ENCODE measurements at places on chromosomes 3 and 15.

GRCh38 chr15:52392008-52392687 is 96.5 kb upstream of the MYO5C start:
- no peak for DNase-seq

GRCh38 chr3:9820946-9821345 is 10.9 kb downstream of the TTLL3 start:
- no peak for DNase-seq

- DNase-seq, result no peak
These were observed 23.4 kb upstream of the GALNT15 start for GRCh38 chr3:16151109-16151508.

DNA sequence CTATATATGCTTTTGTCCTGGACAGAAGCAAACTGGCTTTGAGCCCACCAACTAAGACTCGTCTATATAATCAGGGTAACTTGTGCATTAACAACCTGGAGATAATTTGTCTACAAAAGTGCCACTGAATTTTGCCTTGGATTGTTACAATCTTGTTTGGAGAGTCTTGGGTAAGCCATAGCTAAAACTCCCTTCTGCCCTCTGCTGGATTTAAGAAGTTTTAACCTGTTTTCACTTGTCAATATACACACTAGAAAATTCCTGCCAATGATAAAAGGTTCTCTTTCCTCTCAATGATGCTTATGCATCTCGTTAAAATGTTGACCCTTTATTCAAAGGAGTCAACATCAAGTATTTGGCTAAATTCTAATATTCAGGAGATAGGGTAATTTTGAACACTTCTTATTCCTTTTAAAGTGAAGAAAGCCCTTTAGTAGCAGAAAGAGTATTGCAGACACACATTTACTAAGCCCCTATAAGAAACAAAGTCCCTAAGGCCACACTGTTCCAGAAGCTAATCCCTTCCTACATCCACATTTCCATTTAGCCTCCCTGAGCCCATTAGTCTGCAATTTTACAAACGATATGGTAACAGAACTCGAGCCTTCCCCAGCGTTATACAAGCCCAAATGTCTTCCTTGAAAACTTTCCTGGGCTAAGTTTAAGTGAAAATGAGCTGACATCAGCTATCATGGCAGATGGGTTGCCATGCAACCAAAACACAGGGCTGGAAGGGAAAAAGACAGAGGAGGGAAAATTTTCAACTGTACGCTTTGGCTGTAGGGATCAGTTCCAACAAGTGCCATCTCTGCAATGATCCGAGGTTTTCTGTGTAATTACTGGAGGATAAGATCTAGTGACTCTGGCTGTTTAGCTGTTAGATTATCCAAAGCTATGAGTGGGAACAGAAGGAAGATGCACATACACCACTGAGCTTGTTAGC is 75.9 kb upstream of the FGF12 start:
- DNase-seq, result no peak

- no peak for DNase-seq
These were observed 340.0 kb upstream of the TMCO5A start for GRCh38 chr15:37594417-37594816.

- DNase-seq, result no peak
These were observed 10.0 kb downstream of the ITPKA start for GRCh38 chr15:41503669-41504010.

GRCh38 chr15:63603516-63603915 is 6.3 kb downstream of the FBXL22 start:
- no peak for DNase-seq

DNA sequence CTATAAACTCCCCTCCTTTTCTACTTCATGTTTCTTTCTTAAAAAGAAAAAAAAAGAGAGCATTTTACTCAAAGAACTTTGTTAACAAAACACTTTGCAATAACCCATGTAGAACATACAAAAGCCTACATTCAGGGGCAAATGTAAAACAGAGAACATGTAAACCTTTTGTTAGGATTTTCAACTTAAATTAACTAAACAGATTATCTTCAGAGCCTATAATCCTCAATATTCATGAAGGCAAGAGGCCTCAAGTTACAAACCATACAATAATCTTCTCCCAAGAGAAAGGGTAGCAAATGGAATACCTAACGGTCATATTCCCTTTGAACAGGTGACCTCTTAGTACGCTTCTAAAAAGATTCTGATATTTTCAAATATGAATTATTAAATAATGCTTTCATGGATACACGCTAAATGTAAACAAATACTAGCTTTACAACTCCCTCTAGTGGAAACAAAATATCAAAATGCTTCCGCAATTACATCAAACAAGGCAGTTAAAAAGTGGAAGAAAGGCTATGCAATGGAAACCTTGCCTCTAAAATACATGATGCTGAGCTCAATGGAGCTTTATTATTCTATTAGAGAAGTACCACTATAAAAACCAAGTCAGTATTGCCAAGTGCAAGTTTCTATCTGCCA is 9.9 kb downstream of the CEP152 start:
- no peak for DNase-seq

- DNase-seq, result no peak
These were observed 9.0 kb downstream of the ZIC4 start for GRCh38 chr3:147397155-147397874.

DNA sequence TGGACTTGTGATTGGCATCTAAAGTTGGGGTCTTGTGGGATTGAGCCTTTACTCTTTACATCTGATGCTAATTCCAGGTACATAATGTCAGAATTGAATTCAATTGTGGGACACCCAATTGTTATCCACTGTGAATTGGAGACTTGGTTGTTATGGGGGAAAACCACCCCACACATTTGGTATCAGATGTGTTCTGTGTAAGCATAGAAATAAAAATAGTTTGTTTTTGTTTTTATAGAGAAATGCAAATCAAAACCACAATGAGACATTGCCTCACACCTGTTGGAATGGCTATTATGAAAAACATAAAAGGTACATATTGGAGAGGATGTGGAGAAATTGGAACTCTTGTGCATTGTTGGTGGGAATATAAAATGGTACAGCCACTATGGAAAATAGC is 58.5 kb downstream of the CPA3 start:
- no peak for DNase-seq

GRCh38 chr15:43702701-43703424 is 9.2 kb downstream of the CKMT1A start:
- no peak for DNase-seq

DNA sequence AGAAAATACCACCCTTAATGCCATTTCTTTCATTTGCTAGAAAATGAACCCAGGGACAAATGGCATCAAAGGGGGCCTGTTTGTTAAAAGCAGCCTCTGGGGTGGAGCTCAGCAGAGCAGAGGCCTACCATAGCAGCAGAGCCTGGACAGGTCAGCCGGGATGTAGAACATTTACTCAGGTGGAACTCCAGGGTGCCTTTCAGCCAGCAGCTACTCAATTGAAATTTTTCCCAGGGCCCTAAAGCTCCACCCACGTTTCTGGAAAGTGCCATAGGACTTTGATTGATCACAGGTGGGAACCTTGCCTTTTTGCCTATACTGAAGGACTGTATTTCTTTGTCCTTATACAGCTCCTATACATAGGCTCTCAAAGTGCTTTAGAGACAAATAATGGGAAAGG is 74.5 kb upstream of the C15orf61 start:
- no peak for DNase-seq

- no peak for DNase-seq
These were observed 60.9 kb downstream of the TGFBR2 start for GRCh38 chr3:30667280-30667651.

GRCh38 chr15:64137226-64137833 is 14.2 kb upstream of the SNX22 start:
- DNase-seq, result no peak

GRCh38 chr3:189238071-189238470 is 66.3 kb downstream of the TPRG1 start:
- DNase-seq, result no peak

GRCh38 chr15:45132844-45133560 is 3.2 kb downstream of the DUOX1 start:
- no peak for DNase-seq

GRCh38 chr3:156732261-156732660 is 57.9 kb downstream of the TIPARP start:
- no peak for DNase-seq

DNA sequence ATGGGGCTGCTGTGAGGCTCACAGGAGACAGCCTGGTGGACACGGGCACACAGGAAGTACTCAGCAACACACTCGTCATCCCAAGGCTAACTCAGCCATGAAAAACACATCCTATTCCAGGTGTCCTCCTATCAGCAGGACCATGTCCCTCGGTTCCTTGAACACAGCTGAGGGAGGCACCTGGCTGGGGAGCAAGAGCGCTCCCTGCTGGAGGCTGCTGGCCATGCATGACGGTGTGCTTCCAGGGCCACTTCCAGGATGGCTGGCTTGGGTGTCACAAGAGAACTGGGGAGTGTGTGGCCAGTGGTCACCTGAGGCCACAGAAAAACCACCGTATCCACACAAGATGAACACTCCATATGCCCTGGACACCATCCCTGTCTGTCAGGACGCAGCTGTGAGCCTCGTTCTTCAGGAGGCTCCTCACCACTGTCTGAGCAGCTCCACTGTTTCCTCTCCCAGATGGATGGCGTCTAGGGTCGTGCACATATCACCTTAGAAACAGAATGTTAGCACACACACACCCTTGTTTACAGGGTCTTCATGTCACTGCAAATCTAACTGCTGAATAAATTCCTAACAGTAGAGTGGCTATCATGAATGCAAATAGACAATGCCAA is 31.0 kb downstream of the POC1A start:
- peak; percentile 84 for DNase-seq

DNA sequence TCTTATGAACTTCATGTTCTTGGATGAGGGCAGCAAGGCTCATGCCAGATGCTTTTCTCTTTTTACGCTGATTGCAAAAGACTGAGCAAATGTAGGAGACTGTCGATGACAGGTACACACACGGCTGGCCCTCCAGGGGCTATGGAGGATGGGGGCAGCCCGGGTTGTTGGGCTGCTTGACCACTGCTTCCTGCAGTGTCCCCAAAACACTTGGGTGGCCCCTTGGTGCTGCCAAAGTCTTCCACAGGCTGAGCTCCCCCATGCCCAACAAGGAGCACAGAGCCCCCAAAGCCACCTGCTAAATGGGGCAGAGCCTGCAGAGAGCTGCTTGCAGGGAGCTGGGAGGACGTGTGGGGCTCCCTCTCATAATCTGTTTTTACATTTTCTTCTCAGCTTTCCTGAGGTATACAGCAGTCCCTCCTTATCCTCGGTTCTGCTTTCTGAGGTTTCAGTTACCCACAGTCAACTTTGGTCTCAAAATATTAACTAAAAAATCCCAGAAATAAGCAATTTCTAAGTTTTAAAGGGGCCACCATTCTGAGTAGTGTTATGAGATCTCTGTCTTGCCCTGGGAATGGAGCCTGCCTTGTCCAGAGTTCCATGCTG is 7.3 kb downstream of the PRR23E start:
- DNase-seq, result no peak

DNA sequence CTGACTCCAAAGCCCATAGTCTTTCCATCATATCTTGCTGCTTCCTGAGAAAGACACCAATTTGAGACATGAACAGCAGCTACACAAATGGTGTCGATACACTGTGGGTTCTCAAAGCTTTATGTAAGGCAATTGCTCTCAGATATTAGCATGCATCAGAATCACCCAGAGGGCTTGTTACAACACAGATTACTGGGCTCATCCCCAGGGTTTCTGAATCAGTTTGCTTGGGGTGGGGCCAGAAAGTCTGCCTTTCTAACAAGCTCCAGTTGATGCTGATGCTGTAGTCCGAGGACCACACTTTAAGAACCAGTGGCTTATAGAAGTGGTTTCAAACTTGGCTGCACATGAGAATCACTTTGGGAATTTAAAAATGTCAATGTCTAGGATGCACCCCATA is 86.5 kb downstream of the SEMA6D start:
- no peak for DNase-seq

- DNase-seq, result no peak
These were observed 105.7 kb downstream of the TUSC7 start for GRCh38 chr3:116815321-116815720.

DNA sequence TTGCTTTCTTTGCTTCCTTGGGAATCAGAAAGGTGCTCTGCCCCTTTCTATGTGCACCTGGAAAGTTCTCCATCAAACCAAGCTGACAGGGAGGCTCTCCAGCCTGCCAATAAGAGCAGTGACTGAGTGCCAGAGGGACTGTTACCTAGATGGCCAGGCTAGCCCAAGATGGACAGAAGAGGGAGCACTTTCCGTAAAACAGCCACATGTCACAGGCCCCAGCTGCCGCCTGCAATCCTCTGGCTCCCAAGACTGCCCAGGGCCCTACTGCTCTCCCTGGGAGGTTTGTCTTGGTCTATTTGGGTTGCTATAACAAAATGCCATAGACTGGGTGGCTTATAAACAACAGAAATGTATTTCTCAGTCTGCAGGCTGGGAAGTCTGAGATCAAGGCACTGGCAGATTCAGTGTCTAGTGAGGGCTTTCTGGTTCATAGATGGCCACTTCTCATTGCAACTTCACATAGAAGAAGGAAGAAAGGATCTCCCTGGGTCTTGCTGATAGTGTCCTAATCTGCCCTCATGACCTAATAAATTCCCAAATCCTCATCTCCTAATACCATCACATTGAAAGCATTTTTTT is 72.3 kb downstream of the TAMM41 start:
- no peak for DNase-seq

DNA sequence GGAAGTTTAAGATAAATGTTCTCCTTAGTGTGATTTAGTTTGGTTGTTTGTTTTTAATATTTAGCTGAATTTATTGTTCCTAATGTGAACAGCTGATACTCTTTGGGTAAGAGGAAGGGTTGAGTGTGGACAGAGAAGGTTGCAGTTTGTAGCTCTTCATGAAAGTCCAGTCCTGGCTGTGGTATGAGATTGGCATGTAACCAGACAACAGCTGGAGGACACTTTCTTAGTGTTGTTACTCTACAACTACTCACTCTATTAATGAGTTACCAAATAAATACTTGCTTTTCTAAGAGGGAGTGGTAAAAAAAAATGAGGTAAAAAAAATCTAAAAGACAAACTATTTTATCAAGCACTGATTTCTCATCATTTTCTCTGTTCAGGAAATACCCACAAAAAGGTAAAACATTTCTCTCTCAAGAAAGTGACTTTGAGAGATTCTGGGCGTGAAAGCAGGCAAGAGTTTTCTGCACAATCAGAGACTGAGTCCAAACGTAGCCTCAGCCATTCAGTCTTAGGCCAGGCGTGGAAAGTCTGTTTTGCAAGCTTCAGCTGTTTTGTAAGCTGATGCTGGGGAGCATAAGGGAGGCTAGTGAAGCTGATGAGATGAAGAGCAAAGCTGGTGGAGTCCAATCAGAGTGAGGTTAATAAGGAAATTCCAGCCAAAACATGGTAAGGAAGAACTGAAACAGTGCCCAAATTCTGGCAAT is 138.5 kb upstream of the ARPP21 start:
- DNase-seq, result no peak

GRCh38 chr15:60913900-60914299 is 315.2 kb downstream of the RORA start:
- no peak for DNase-seq

DNA sequence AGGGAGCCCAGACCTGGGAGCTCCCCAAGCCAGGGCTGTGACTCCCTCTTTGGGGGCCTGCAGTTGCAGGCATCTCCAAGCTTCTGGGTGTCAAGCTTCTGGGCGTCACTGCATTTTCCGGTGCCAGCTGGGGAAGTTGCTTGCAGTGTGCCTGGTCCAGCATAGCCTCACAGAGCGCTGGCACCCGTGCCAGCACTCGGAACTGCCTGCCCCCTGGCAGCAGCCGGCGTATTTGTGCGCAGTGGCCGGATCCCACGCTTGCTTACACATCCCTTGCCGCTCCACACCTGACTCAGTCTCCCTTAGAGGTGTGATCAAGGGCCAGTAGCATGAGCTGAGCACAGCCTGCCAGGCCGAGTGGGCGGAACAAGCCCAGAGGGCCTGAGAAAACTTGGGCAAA is 37.0 kb downstream of the COMMD2 start:
- DNase-seq, result no peak

- DNase-seq, result no peak
These were observed 8.4 kb downstream of the ACP3 start for GRCh38 chr3:132325634-132326033.

Data from activated T-cell treated with anti-CD3 and anti-CD28 coated beads, Interleukin-2, amount 50 U/mL, for 48 hours (primary cell).